NCI-H2081 treated with DMSO at 0.1 percent for 48 hours (cell line): ENCODE measurements at places on chromosomes 11 and 22.

- DNase-seq: no peak
Measured at GRCh38 chr22:31140746-31141145, 438 bp upstream of the PLA2G3 start.

DNA sequence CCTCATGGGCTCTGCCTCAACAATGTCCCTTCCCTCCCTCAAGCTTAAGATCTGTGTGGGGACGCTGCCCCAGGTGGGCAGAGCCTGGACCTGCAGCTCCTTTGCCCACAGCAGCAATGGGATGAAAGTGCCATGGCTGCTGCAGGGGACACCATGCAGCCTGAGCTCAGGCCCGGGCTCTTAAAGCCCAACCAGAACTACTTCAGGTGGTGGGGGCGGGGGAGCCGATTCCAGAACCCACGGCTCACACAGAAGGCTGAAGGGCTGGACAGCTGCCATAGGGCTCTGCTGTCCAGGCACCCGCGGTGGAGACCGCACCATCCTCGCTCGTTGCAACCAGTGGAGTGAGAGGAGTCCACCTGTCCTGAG, 12.5 kb downstream of the CHID1 start:
- no peak for DNase-seq

GRCh38 chr11:9461063-9461759, 399 bp downstream of the ZNF143 start:
- peak; percentile 78 for DNase-seq

DNA sequence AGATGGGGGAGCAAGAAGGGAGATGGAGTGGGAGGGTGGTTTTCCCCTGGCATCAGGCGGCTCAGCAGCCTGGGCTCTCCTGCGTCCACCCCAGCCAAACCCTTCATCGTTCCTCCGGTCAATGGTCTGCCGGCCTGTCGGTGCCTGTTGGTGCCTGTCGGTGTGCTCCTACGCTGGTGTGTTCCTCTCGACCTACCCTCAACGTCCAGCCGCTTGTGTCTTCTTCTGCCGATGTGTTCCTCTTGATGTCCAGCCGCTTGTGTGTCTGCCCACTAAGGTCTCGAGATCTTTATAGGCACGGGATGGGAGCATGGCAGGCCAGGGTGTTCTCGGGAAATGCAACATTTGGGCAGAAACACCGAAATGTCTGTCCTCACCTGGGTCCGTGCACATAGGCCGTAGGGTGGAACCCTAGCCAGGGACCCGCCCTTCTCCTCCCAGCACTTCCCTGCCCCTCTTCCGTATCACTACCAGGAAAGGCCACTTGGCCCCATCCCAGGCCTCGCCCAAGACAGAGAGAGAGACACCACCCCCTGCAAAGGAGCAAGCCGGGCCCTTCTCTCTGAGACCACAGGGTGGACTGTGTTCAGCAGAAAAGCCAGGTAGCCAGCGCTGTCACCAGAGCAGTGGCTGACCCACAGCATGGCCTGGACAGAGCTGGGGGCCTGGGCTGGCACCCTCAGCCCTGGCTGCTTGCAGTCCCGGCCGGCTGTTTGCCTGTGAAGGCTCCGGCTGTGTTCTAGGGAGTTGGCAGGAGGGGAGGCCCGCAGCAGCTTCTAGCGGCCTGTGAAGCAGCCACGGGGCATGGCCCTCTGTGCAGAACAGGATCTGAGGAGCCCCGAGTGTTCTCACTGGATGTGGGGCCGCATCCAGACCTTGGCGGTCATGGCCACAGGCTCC, 61.6 kb upstream of the KCNQ1OT1 start:
- DNase-seq: no peak
